Spleen (tissue), 13 donors: ENCODE measurements at places on chromosomes 7 and 10. TPM values are rescaled to one million over a fixed set of nuclear protein-coding genes. Genes with fewer than 3 reads are reported as not detected.

Gene PARP12
- 26.9 TPM for polyA plus RNA-seq

Gene OGA
- 65.7 TPM for polyA plus RNA-seq

DNA sequence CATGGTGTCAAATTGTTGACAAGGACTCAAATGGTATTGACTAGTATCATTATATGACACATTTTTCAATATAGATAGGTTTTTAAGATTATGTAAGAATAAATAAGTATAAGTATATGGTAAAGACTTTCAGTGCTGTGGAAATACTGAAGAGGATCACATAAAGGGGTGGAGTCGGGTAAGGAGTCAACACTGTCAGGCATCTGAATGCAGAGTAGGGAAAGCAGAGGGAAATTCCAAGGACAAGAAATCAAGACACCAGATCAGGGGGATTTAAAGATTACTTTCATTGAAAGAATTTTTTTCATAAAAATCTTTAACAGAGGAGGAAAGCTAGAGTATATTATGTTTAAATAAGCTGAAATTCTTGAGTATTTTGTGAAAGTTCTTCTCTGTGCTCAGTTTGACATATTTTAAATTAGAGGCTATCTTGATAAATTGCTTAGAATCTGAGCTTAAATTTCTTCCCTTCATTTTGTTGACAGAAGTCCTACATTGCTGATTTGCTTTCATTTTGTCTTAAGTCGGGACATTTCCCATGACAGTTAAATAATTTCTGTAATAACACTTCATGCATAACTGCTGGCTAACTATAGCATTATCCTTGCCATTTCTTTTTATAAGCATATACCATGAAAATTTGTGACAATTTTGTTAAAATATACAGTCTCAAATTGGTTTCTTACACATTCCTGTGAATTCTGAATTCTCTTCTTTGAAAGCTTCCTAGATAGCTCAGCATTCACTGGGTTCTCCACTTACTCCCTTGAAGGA lies 244.3 kb downstream of the PRKG1 start:
- DNase-seq = no peak

DNA sequence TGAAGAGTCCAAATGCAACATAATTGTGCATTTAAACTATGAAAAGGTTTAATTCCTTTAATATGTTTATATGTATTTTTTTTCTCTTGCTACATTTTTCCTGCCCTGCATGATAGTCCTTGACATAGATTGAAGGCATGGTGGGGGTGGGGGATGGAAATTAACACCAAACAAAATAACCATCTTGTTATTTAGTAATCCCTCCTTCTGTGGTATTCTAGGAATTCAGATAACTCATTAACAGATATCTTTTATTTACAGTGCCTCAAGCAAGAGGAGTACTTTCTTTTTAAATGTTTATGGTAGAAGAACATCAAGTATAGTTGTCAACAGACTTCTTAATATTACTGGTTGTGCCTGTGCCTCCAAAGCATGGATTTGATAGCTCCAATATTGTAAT lies 337.6 kb upstream of the SEMA3A start:
- no peak for DNase-seq

Gene PLEKHS1
- 0.03 TPM for polyA plus RNA-seq

Gene ZNF33A
- polyA plus RNA-seq = 8.9 TPM

- DNase-seq = no peak
These were observed 60.9 kb downstream of the ST7 start for GRCh38 chr7:117014099-117014656.

- DNase-seq = no peak
These were observed 32.3 kb upstream of the LYZL1 start for GRCh38 chr10:29256586-29256985.

DNA sequence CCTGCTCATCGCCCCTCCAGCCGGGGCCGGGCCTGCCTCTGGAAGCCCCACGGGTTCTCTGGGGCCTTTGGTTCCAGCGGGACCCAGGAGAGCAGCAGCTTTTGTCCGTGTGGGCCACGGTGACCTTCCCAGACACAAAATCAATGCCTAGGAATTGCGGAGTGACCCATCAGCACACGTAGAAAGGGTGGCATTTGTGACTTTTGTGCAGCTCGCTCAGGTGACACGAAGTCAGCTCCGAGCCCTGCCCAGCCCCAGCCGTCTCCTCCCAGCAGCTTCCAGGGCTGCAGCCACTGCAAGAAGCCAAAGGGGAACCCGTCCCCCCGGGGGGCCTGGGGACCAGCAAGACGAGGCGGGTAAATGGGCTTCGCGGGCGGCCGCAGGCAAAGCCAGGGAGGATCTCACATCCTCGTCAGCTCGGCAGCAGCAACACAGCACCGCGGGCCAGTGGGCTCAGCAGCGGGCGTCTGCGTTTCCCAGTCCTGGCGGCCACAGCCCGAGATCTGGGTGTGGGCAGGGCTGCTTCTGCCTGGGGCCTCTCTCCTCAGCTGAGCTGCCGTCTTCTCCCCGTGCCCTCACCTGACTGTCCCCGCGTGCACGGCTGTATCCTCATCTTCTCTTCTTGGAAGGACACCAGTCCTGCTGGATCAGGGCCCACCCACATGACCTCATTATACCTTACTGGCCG lies 88.5 kb downstream of the PAXIP1 start:
- DNase-seq = peak; percentile 81

- no peak for DNase-seq
These were observed 335.4 kb upstream of the PFKP start for GRCh38 chr10:2731940-2732339.

Gene SLC13A1
- not detected for polyA plus RNA-seq

Gene CALHM2
- polyA plus RNA-seq = 40.4 TPM

DNA sequence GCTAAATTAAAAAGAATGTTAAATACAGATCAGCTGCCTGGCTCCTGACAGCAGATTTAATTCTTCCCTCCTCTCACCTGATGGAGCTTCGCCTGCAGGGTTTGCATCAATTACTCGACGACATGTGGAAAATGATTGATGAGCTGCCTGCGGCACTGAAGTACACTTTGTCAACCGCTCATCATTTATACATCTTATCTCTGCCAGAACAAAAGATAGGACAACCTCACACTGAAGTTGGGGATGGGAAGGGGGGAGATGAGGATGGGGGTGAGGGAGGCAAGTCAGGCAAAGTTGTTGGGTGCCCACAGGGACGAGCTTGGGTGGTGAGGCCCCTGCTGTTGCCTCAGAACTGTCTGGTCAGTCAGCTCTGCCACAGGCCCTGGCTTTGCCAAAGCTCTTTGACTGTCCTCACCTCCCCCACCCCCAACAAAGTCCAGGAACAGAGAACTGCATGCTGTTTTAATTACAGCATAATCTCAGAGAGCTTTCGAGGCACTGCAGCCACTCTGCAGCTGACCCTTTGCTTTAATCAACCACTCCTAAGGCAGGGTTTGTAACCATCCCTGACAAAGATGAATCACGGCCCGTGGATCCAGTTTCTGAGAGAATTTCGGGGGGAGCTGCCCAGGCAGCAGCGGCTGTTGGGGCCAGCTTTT lies 702.3 kb downstream of the LRMDA start:
- DNase-seq = no peak

DNA sequence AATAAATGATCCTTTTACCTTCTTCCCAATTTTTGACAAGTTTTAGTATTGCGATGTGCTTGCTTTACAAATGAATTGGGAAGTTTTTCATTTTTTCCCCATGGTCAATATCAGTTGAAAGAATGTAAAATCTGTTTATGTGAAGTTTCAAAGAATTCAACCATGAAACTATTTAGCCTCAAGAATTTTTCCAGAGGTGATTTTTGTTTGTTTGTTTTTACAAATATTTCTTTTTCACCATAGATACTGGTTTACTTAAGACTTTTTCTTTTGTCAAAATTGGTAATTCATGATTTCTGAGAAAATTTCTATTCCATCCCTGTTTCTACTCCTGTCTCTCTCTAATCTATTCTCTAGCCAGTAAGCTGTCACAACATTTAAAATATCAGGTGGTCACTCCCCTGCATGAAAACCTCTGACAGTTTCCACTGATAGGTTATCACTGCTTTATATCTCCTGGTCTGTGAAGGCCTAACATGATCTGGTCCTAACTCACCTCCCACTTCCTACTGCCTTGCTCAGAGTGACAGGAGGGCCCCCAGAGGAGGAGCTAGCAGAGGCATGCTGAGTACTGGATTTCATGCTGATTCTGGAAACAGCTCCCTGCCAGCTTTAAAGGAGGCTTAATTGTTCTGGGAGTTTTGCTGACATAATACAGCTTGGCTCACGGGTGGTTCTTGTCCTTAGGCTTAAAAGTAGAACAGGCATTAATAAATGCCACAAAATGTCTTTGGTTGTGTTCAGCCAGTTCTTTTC lies 7.6 kb upstream of the ARMS2 start:
- DNase-seq = no peak

DNA sequence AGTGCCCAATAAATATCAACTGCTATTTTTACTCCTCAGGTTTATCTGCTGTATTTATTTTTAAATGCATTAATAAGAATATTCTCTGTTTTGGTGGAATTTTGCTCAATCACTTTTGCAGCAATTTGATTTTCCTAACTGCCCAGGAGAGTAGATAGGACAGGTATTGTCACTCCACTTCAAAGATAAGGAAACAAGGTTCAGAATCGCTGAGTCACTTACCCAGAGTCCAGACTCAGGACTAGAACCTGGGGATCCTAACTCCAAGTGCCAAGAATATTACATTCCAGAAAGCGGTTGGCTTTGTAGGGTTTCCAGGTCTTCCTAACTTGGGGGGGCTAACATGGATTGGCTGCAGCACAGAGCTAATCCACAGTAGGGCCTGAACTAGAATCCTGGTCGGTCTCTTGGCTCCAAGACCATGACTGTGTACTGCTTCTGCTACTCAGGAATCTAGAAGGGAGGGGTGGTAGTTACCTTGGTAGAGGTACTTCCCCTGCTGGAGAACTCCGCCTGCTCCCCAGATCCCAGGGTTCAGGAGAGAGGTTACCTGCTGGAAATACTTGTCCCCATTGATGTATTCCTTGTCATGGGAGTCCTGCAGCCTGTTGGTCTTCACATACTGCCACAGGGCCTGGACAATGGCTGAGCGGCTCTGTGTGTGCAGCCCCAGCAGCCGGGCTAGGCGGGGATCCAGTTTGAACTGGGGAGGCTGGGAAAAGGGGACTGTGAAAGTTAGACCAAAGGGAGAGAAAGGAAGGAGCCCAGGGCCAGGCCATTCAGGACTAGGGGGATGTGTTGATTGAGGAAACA lies 7.3 kb downstream of the SMARCD3 start:
- peak; percentile 65 for DNase-seq

GRCh38 chr10:68231817-68232251 lies at the start of gene ATOH7:
ATOH7 (minus strand) TSS chr10:68232113; CDS start chr10:68231677, 436 bp downstream.
- DNase-seq = no peak

- DNase-seq = no peak
These were observed 165.7 kb downstream of the NPSR1 start for GRCh38 chr7:34823650-34824258.

DNA sequence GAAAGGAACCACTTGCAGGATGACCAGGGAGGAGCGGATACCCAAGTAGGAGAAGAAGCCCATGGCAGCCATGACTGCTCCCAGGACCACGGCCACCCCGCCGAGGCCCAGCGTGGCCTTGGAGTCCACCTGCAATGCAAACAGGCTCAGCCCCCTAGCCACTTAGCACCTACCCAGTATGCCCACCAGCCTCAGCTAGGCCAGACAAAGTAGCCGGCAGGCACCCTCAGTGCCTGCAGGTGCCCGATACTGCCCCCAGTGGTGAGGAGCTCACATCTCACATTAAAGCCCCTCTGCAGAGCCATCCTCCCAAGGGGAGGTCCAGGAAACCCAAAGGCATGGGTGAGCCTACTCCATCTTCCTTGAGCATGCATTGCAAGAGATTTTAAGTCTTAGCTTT lies 6.6 kb downstream of the NPC1L1 start:
- no peak for DNase-seq

DNA sequence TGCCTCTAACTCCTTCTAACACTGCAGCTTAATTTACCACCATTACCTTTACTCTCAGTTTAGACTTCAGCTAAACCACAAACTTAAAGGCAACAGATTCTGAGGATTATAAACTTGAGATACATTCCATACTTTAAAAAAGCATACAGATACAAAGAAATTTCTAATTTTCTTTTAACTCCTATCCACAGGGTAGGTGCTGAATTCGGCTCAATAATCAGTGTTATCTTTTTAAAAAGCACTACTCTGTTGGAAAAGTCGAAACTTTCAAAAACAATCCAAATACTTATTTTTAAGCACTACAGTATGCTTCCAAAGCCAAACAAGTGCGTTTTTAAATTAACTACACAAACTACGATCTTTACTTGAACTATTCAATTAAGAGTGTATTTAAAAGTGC lies 1.0 kb downstream of the SMNDC1 start:
- DNase-seq = no peak

Gene VAX1
- polyA plus RNA-seq = not detected

- no peak for DNase-seq
These were observed 4.4 kb downstream of the MRLN start for GRCh38 chr10:59748834-59749233.

Gene BTBD16
- polyA plus RNA-seq = 0.10 TPM

DNA sequence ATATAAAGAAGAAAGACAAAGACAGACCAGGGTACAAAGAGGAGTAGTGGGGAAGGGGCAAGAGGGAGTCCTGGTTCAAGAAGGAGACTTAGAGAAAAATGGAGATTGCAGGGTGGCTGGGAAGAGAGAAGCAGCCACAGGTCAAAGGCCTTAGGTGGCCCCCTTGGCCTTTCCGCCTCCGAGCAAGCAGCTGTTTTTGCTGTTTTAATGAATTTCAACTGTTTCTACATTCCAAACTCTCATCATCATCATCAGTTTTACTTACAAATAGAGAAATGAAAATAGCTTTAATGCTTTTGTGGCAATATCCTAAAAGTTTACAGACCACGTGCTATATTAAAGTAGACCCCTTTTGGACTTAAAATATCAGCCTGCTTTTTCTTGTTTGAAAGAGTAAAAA lies 399.7 kb downstream of the EXOC4 start:
- no peak for DNase-seq

DNA sequence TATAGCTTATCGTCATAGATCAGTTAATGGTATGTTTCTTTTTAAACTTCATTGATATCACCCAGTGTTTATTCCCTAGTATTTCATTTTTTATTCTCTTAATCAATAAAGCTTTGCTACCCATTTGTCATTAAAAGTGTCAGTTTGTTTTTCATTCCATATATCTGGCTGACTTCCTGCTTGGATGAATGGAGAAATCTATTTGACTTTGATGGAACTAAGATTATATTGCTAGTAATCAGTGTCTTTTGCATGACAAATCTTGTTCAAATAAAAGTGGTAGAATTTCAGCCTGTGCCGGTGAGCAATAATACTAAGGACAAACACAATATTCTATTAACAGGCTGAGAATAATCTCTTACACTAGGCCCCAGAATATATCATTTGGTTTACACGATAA lies 203.3 kb downstream of the SEC23IP start:
- no peak for DNase-seq

- DNase-seq = no peak
These were observed 363.9 kb downstream of the MALRD1 start for GRCh38 chr10:19412531-19412930.
